ENCODE measurements at places on chromosomes 16 and 17. TPM values are rescaled to one million over a fixed set of nuclear protein-coding genes. Genes with fewer than 3 reads are reported as not detected.

GRCh38 chr17:33986566-33986965 is 268.5 kb upstream of the CCL2 start:
- no peak for DNase-seq

EME2 gene
- 15.3 TPM for total RNA-seq

GRCh38 chr17:7558544-7559319 is at the start of gene TNFSF13:
Gene TNFSF13, plus strand, starts transcription at chr17:7558750. Its CDS starts 290 bp downstream, at chr17:7559040.
- DNase-seq = peak; percentile 82

BFAR gene
- total RNA-seq = 50.3 TPM

DNA sequence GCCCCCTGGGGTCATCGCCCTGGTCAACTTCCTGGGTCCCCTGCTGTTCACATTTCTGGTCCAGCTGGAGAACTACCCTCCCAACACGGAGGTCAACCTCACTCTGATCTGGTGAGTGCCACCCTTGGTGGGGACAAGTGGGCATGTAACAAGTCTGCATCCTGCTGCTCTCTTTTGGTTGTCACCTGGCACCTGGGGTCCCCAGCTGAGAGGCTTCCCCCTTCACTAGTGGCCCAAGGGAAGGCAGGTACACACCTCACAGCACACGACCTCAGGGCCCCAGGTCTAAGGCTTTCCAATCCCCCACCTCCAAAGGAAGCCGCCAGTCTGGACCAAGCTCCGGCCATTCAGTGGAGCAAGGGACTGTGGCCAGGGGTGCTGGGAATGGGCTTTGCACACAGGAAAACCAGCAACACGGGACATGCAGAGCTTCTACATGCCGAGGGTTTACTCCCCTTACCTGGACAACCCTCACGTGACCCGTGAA is 4.4 kb downstream of the TMC8 start:
- DNase-seq = peak; percentile 54

DNA sequence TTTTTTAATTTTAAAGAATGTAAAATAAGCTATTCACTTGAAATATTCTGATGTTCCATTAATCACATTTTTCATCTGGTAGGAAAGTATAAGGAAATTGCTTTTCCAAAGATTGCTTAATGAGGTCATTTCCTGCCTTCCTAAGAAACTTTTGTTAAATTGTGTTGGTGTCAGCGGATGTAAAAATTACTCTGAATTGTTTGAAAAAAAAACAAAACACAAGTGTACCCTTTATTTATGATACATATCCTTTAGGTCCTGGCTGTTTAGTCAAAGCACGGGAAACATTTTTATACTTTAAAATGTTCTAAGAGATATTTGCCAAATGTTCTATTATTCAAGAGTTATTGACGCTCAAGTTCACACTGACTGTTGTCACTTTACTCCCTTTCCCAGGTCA is 1357.4 kb upstream of the GOT2 start:
- DNase-seq = no peak

SBK1 gene
- 0.62 TPM for total RNA-seq

ELP5 gene
- total RNA-seq = 26.7 TPM

- DNase-seq = no peak
These were observed 281.3 kb upstream of the TNRC6C start for GRCh38 chr17:77677211-77677610.
